Fibroblast of skin of left biceps (primary cell): ENCODE measurements at places on chromosomes 5 and 9.

DNA sequence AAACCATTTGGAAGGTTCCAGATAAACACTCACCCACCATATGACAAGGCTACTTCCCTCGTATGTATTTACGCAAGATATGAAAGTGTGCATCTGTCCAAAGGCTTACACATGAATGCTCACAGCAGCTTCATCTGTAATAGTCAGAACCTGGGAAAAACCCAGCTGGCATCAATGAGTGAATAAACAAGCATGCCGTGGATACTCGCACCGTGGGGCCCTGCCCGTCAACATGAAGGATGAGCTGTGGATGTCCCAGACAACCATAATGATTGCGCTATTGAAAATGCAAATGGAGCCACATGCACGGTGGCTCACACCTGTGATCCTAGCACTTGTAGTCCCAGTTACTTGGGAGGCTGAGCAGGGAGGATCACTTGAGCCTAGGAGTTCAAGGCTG is 60.6 kb upstream of the FCN1 start:
- DNase-seq, result no peak

- no peak for DNase-seq
Measured at GRCh38 chr5:163089230-163089629, 348.2 kb upstream of the CCNG1 start.

GRCh38 chr5:156680831-156681230 is 169.3 kb upstream of the PPP1R2B start:
- DNase-seq, result no peak

GRCh38 chr5:119264186-119264585 is 91.6 kb upstream of the TNFAIP8 start:
- DNase-seq, result no peak

- peak; percentile 35 for DNase-seq
Measured at GRCh38 chr9:104858271-104858670, 69.7 kb downstream of the ABCA1 start.

- DNase-seq, result no peak
Measured at GRCh38 chr9:113999256-114000062, 78.6 kb downstream of the AMBP start.

- no peak for DNase-seq
Measured at GRCh38 chr5:55236800-55237199, 3.4 kb upstream of the CCNO start.

DNA sequence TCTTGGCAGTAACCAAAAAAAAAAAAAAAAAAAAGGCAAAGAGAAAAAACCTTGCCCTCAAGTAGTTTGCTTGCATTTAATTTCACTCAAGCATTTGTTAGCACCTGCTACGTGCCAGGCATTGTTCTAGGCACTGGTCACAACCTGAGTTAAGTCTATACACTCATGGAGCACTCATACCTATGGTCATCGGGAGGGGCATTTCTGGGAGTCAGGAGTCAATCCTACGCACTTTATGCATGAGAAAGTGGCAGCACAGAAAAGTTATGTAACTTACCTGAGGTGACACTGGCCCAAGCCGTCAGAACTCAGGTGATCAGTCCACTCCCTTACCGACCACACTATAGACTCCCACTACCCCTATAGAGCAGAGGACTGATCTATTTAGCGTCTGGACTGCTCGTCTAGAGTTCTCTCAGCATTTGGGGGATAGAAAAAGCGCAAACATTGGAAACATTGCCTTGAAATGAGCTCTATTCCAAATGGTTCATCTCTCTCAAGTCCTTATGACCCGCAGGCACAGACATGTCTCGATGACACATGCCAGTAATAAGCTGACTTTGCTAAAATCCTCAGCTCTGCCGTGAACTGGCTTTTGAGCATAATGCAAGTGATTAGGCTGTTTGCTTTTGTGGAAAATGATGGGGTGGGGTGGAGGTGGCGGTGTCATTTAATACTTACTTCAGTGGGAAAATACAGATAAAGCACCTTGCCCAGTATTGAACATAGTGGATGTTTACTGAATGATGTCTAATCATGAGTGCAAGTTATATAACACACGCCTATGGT is 160.2 kb downstream of the ARHGEF28 start:
- no peak for DNase-seq

DNA sequence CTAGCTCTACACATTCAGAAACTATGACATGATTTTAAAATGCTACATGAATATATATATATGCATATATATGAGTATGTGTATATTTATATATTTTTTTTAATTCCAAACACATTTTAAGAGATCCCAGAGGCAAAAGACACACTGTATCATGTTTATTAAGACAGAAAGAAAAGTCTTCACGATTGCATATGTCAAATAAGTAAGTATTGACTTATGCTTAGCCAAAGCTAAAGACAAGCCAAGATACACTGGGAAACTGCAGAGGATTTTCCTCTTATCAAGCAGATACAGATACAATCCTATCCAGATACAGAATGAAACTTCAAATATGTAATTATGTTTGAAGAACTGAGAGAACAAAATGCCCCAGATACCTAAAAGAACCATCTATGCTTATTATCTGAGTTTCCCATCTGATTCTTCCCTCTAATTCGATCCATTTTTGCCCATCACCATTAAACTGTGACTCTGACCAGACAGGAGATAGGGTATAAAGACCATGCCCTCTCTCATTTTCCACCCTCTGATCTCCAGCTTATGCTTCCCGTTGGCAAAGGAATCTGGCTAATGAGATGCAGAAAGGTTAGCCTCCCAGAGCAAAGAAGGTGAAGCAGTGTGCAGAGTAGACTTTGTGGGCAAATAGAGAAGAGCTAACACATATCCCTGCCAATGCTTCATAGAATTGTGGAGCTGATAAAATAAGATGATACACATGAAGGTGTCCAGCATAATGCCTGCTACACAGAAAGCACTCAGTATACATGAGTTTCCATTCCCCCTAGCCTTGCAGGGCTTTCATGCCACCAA is 131.0 kb upstream of the TARS1 start:
- no peak for DNase-seq

GRCh38 chr9:108569624-108570023 is 286.2 kb downstream of the ACTL7B start:
- no peak for DNase-seq

GRCh38 chr5:117547192-117547591 is 972.6 kb upstream of the SEMA6A start:
- no peak for DNase-seq

GRCh38 chr5:178206166-178207101 is 2.1 kb downstream of the HNRNPAB start:
- DNase-seq, result no peak
